ENCODE measurements at places on chromosomes 1 and 21.

DNA sequence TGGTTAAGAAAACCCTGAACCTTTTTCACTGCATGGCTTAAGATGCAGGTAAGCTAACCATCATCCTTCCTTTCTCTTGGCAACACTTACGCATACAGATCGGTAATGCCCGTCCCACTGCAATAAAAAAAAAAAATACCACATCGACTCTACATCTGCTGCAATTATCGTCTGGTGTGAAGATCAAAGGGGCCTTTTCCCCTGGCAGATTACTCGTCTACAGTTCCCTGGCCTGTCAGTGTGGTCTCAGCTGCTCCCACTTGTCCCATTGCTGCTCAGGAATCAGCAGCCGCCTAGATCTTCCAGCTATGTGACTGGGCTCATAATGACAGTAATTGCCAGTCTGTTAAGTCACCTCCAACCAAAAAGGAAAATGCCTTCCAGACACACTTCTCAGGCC is 133.1 kb downstream of the SETD4 start:
- DNase-seq = no peak

- DNase-seq = peak; percentile 37
Observed at GRCh38 chr1:184973272-184974055, 844 bp downstream of the NIBAN1 start.

GRCh38 chr1:234942879-234943506 is 185.6 kb downstream of the TOMM20 start:
- no peak for DNase-seq

GRCh38 chr1:222048094-222048595 is 306.3 kb upstream of the DUSP10 start:
- no peak for DNase-seq

- no peak for DNase-seq
Observed at GRCh38 chr1:34163792-34164731, 968 bp downstream of the CSMD2 start.
